ENCODE measurements at places on chromosomes 5 and 9. TPM values are rescaled to one million over a fixed set of nuclear protein-coding genes. Genes with fewer than 3 reads are reported as not detected.

The RAB14 gene
- polyA plus RNA-seq: 21.1 TPM

The CNTLN gene
- polyA plus RNA-seq: 21.8 TPM

The MYOT gene
- polyA plus RNA-seq: not detected

The FAM151B gene
- polyA plus RNA-seq: 0.55 TPM

The ITGA2 gene
- polyA plus RNA-seq: 2.6 TPM

The TMEM8B gene
- polyA plus RNA-seq: 3.6 TPM

The LAMC3 gene
- 8.2 TPM for polyA plus RNA-seq

The DMRT3 gene
- not detected for polyA plus RNA-seq

GRCh38 chr9:36597412-36598178 is 24.9 kb downstream of the MELK start:
- DNase-seq: peak; percentile 62

GRCh38 chr5:111447099-111447498 is 65.2 kb downstream of the STARD4 start:
- DNase-seq: no peak

DNA sequence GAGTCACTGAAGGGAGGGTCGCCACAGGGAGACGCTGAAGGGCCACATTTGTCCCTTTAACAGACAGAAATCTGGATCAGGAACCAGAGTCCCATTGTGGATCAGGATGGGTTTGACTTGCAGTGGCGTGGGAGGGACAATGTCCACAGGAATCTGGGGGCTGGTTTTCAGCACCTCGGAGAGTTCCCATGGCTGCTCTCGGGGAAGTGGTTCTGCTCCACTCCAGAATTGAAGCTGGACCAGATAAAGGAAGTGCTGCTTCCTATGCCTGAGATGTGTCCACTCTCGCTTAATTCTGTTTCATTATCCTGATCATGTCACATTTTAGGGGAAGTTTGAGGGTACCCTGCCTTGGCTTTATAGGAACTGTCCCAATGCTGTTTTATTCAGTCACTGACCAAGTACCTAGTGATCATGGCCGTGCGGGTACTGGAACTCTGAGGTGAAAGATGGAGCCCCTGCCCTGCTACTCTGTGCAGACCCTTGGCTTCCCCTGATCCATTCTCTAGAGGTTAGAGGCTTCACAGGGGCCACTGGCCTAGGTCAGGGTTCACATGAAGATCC is 28.7 kb downstream of the ENHO start:
- DNase-seq: peak; percentile 83

DNA sequence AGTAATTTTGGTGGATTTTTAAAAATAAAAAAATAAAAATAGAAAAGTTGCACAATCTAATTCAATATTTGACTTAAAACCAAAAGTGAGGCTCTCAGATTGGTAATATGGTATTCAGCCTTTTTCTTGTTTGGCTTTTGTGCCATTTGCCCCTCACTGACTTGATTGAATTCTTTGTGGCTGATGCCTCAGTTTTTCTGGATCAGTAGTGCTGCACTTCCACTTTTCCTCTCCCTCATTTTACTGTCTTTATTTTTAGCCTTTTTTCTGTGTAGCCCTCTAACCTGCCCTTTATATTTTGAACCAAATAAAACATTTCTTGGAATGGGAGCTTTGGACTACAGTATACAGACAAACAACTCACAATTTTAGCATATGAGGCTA is 3.8 kb upstream of the MSMP start:
- no peak for DNase-seq

- no peak for DNase-seq
Observed at GRCh38 chr9:113597390-113598241, 134.1 kb downstream of the RGS3 start.

DNA sequence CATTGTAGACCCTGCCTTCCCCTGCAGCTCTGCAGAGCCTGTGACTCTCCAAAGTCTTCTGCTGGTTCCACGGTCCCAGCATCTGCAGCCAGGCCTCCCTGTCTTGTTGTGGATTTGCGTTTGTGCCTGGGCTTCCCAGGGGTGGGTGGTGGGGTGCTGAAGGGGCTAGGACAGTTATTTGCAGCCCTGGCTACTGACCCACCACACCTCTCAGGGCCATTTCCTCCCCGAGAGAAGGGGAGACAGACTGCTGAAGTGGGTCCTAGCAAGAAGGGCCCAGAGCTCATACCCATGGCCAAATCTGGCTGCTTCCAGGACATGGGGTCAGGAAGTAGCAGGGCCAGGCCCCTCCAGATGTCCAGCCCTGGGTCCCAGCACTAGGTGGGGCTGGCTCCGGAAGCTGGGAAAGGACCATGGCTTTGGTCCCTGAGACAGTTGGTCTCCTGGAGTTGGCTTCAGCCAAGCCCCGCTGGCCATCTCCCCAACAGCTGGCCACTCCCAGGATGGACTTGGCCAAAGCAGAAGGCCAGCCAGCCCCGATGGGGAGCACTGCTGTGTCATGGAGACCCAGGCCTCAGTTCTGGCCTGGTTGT is 26.3 kb downstream of the GSN start:
- DNase-seq: no peak

DNA sequence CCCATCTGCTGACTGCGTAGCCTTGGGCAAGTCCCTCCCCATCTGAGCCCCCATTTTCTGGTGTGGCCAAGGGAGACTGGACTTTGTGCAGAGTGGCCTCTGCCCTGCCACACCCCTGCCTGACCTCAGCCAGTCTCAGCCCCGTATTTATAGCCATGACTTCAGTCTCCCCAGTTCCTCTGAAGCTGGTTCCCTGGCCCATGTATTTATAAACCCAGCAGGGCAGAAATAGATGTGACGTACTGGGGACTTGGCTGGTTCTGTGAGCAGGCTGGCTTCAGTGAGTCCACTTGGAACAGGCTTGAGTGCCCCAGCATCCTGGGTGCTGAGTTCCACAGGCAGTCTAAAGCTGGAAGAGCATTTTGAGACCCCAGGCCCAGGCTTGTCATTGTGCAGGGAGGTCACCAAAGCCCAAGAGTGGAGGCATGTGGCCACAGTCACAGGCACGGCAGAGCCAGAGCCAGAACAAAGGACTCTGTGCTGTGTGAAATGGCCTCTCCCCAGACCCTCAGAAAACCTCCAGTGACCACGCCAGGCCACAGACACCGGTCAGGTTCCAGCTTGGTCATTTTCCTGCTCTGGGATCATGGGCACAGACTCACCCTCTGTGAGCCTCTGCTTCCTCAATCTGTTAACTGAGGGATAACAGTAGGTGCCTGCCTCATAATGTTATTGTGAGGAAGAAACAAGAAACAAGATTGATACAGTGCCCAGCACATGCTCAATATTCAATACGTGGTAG is 30.4 kb upstream of the SYNPO start:
- DNase-seq: no peak

GRCh38 chr9:116452227-116452626 is 234.9 kb upstream of the TRIM32 start:
- DNase-seq: no peak

DNA sequence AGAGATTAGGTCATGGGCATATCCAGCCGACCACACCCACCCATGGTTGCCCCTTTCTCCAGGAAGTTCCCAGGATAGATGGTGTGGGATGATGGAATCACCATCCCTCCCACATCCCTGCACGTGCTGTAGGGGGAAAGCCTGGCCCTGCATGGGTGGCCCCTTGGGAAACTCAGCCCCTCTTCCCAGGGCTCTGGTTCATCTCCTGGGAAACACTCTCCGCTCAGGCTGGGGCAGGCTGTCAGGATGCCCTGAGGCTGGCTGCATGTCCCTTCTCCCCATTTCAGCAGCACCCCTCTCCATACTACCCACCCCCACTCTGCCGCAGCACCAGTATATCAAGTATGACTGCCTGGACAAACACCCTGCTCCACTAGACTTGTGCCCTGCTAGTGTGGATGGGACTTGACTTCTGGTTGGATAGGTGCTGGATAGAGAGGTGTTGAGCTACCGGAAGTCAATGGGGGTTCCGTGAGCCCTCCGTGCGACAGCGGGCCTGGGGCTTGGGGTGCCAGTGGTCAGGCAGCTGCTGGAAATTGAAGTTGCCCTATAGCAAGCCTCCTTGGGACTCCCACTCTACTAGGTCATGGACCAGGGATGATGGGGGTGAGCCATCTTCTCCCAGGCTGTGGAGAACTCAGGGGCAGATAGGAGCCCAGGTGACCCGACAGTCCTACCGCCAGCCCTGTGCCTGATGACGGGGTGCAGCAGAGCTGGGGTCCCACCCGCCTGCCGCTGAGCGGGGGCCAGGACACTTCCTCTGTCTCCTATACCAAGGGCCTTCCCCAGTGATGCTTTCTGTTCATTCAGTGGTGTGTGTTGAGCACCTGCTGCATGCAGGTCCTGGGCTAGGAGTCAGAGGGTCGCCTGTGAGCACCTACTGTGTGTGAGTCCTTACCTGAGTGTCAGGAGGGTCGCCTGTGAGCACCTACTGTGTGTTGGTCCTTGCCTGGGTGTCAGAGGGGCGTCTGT is 69.4 kb upstream of the COL5A1 start:
- no peak for DNase-seq
